NT2/D1 (cell line): ENCODE measurements at places on chromosomes 5 and 9.

DNA sequence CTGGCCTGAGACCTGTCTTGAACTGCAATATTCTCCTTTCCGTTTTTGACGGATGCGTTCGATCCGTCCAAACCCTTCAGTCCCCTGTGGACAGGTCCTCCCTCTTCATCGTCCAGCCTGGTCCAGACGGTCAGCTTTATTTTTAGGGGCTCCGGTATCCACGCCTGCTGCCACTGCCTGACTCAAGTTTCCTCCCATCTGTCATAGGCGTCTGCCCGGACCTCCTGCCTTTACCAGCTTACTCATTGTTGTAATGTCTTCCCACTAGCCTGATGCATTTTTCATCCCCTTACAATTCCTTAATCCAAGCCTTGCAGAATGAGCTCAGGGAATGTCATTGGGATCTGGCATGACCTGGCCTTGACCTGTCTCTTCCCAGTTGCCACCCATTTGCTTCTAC is 145.8 kb downstream of the TENT4A start:
- no peak for DNase-seq

GRCh38 chr5:160978944-160979343 is 126.9 kb upstream of the ATP10B start:
- DNase-seq: no peak

DNA sequence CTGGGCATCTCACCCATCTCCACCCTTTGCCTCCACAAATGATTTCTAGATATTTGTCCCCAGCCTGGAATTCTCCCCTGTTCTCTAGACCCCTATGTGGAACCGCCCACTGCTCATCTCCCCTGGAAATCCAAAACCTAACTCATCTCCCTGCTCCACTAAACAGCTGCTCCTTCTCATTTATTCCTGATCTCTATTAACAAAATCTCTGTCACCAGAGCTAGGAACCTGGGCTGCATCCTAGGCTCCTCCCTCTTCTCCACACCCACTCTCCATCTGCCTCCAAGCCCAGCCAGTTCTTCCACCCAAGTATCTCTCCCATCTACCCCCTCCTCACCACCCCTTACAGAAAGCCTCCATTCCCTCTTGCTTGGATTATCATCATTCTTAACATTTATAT is 24.0 kb upstream of the SYNPO start:
- DNase-seq: no peak

DNA sequence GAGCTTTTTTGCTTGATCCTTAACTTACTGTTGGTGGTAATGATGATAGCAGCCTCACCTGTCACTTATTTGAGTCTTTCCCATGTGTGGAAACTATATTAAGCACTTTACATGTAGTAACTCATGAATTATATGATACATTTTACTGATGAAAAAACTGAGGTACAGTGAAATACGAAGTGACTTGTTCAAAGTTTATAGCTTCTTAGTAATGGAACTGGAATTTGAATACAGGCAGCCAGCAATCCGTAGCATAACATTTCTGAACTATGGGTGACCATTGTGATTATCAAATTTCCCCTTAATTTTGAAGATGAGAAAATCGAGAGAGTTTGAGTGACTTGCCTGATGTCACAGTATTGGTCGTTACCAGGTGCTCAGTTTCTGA is 17.3 kb downstream of the SCAMP1 start:
- DNase-seq: no peak

DNA sequence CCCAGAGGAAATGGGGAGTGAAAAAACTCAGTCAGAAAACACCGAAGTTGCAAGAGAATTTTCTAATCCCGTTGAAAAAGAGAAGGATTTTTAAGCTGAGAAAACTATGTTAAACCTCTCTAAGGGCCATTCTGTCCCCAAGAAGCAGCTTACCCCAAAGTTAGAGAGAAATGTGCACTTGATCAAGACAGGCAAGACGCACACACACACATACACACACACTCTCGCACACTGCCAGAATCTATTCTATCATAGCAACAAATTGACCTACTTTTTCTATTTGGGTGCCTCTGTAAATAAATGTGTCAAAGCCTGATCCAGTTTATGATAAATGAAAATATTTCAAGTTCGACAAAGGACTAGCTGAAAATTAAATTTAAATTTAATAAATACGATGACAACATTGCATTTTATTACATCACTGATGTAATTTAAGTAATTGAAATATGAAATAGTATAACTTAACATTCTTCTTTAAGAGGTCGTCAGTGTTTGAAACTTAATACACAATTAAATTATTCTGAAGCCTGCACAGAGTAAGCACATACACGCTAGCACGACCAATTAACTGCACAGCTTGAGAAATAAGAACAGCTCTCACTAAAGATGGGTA is 5.9 kb downstream of the NFIL3 start:
- DNase-seq: no peak

DNA sequence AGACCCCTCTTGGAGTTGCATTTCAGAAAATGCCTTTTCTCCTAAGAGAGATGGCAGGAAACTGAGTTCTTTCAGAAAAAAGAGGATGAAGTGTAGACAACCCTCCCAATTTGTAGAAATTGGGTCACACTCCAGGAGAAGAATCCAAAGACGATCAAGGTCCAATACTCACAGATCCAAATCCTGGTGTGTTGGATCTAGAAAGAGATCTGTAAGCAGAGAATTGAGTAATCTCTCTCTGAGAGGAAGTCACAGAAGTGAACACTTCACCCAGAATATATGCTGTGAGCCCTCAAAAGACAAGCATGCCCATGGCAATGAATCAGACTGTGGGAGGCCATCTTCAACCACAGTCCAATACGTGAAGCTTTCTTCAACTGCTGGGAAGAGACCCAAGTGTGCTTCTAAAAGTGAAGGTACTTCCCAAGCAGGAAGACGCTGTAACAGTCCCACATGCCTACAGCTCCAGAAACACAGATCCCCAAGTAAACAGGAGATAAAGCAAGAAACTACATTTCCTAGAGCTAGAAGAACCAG is 182.7 kb downstream of the SMC2 start:
- DNase-seq: no peak

DNA sequence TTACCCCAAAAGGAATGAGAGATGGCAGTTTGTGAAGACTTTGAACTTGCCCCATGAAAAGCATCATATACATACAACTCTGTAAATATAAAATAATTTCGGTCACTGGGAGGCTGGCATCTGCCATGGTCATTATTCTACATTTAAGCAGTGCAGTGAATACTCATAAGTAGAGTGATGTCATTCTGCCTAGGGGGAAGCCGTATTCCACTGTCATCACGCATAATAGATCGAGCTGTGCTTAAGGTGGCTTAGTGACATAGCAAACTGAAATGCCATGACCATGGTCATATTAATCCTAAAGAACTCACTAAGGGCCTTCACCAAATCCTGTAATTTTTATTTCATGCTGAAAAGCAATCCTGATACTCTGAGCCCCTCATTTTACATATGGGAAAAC is 42.4 kb upstream of the NR4A3 start:
- DNase-seq: no peak

DNA sequence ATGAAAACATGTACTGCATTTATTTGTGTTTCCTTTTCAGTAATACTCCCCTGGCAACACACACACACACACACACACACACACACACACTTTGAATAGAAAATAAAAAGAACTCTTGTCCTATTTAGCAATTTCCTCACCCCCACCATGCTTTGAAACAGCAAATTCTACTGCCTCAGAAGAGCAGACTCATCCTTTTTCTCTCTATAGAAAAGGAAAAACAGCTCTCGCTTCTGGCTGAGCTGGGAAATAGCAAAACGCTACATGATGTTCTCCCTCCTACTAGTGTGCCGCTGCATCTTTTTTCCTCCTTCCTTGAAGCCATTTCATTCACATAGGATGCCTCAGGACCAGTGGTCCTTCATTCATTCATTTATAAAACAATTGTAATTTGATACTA is 453.6 kb downstream of the CSNK1G3 start:
- DNase-seq: no peak

GRCh38 chr5:119512277-119512676 is 60.0 kb downstream of the HSD17B4 start:
- DNase-seq: no peak

DNA sequence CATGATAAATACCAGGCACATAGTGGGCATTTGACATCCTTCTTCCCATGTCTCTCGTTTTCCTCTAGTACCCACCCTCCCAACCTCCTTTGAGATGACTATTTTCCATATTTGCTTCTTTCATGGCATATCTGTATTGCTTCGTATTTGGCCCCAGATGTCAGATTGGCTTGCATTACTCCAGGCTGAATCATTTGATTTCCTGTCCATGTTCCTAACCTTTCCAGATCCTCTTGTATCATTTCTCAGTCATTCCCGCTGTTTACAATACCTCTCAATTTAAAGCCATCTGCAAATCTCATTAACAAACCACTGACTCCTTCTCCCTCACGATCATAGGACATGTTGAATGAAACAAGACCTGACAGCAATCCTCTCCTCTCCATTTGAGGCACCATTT is 19.9 kb downstream of the MTX3 start:
- no peak for DNase-seq

DNA sequence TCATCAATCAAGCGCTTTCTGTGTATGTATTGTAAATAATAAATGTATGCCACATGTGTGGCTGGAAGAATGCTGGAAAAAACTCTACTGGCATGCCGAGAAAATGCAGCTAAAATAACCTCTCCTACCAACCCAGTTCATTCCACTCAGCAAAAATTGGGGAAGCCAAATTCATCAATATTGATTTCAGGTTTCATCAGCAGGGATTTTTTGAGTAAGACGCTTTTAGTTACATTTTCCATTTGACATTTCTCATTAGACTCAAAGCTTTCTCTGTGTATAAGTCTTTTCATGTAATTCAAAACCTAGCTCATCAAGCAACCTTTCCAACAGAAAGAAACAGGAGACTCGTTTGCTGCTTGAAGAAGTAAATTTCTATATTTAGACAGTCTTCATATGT is 338.1 kb downstream of the DMRT2 start:
- DNase-seq: no peak

DNA sequence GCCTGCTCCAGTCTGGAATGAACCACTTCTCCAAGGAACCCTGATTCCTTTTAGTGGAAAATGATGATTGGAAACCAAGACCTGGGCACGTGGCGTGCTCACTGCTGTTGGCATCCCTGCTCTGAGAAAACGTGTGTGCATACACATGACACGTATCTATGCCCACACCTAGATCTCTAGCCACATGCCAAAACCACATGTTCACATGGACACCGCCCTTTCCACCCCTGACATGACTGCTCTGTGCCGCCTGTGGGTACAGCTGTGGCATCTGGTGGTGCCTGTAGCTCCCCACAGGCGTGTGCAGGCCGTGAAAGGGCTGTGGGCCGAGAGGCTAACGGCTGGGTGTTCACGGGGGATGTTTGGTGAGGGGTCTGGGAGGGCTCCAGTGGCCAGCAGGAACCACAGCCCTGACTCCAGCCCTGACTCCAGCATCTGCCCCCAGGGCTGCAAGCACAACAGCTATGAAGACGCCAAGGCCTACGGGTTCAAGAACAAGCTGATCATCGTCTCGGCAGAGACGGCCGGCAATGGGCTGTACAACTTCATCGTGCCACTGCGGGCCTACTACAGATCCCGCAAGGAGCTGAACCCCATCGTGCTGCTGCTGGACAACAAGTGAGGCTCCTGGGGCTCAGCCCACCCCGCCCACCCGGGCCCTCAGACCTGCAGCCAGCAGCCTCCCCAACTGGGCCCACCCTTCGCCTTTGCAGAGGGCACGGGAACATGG is 75.1 kb downstream of the KCNT1 start:
- DNase-seq: no peak

GRCh38 chr5:68405784-68406743 is 190.5 kb downstream of the PIK3R1 start:
- DNase-seq: no peak

DNA sequence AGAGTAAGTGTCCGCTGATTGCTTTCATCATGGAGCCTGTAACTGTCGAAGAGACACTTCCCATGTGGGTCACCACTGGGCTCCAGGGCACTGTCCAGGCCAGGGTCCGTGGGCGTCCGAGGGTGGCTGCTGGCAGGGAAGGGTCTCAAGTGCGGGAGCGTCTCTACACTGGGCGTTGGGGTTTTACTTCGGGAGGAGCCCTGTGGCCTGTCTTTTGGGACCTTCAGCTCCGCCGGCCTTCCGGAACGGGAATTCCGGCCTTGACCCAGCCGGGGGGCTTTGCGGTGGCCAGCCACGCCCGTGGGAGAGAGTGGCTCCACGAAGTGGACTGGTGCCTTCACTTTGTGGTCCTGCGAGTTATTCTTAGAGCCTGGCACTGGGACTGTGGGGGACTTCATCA is 86.2 kb downstream of the CAMSAP1 start:
- DNase-seq: no peak

- no peak for DNase-seq
Measured at GRCh38 chr5:177466861-177467260, 6.6 kb downstream of the DBN1 start.

DNA sequence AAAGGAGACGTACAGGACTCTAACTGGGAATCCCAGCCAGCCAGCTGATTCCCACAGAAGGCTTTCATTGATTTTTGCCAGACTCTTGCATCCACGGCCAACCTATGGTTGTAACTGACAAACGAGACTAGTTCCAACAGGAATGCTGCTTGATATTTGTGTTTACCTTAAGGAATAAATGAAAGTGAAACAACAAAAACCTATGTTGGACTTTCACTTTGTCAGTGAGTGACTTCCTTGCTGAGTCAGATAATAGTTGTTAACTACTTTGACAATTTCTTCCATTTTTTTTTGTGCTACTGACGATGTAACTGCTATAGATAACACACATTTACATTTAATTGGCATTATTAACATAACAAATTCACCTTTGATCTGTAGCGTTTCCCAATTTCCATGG is 63.4 kb upstream of the LRRTM2 start:
- DNase-seq: no peak

GRCh38 chr9:72614067-72614466 is 92.7 kb downstream of the TMC1 start:
- no peak for DNase-seq

DNA sequence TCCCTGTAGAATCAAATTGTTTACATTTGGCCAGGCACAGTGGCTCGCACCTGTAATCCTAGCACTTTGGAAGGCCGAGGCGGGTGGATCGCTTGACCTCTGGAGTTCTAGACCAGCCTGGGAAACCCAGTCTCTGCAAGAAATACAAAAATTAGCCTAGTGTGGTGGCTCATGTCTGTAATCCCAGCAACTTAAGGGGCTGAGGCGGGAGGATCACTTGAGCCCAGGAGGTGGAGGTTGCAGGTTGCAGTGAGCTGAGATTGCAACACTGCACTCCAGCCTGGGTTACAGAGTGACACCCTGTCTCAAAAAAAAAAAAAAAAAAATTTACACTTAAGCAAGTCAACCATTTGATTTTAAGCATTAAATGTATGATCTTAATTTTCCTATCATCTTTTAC is 17.5 kb upstream of the IQGAP2 start:
- DNase-seq: no peak
